ENCODE measurements at places on chromosomes 7 and 10.
A peak's percentile ranks its signal among the peaks of the same experiment; 100 is the strongest.

GRCh38 chr10:6997509-6997908 is 413.3 kb downstream of the SFMBT2 start:
- DNase-seq = no peak

DNA sequence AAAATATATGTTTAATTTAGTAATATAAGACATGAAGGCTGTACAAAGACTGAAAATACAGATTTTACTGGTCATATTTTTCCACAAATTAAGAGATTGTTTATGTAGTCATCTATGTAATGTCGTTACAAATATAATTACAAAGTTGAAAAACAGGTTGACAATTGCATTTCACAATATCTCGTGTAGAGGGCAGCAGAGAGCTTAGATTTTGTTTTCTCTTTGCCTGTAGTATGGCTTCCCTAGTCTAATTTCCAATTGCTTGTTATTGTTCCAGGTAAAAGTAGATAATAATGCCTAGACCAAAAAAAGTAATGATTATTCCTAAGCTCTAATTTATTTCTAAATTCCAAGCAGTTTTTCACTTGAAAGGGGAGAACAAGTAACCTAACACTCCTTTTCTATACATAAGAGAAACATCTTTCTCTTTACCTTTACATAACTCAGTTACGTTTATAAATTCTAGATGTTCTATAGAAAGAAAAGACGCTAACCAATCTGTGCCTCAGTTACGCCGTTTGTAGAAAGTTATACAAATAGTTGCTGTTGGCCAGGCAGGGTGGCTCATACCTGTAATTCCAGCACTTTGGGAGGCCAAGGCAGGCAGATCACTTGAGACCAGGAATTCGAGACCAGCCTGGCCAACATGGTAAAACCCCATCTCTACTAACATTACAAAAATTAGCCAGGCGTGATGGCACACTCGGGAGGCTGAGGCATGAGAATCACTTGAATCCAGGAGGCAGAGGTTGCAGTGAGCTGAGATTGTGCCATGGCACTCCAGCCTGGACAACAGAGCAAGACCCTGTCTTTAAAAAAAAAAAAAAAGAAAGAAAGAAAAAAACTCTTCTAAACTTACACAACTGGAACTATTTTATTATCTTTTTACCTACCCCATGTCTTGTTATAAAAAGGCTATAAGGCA is 30.0 kb downstream of the NET1 start:
- DNase-seq = no peak

DNA sequence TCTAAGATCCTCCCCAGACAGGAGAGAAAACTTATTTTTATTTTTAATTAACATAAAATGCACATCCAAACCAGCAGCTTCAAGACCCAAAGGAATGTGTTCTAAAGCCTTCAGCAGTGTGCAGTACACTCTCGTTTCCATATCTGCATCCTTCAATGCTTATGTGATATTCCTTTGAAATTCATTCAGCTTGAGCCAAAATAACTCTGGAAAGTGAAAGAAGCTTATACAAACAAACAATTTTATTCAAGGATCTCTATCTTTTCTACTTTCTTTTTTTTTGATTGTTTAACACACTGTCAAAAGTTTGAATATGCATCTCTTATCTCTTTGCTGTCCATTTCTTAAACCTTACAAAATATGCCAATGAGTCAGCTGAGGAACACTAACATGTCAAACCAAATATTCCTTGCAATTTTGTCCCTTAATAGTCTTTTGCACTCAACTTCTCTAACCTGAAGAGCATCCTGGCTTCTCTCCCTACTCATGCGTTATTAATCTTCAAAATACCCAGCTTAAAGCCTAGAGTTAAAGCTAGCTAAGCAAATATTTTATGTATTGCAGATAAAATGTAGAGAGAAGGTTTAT is 124.3 kb downstream of the THSD7A start:
- no peak for DNase-seq

DNA sequence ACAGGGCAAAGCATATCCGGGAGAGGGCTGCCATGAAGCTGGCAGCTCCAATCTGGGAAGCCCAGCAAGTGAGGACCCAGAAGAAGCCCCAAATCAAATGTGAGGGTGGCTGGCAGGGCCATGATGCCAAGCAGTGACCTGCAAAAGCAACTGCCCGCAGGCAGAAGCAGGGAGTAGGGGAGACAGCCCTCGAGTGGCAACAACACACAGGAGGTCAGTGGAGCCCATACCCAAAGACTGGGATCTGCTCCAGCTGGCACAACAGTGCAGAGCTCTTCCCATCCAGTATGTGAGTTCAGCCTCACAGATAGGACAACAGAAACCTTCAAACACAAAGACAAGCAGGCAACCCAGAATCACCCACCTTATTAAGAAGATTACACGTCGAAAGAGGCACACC is 45.0 kb downstream of the GRID1 start:
- DNase-seq = peak; percentile 32

- no peak for DNase-seq
Observed at GRCh38 chr10:14698111-14698828, 76.4 kb downstream of the FAM107B start.

DNA sequence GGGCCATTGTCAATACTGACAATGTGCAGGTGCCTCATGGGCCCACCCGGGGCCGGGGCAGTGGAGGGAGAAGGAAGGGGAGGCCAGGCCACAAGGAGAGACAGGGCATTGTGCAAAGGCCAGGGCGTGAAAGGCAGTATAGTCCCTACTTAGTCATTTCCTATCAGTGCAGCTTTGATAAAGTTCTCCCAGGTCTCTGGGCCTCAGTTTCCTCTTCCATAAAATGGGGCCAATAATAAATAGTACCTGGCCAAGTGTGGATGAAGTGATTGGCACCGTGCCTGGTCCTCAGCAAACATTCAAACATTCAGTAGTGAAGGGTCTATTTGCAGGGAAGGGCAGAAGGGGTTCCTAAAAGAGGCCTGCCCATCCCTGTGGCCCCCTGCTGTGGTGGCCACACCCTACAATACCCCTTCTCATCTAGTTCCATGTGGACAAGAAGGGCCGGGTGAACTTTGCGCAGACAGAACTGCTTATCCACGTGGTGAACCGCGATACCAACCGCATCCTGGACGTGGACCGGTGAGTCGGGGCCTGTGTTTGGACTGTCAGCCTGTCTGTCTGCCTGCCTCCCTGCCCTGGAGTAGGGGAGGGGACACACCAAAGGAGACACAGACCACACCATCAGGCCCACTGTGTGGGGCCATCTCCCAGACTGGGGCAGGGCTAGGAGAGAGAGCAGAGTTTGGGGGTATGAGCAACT is 36.9 kb upstream of the VSIR start:
- no peak for DNase-seq

DNA sequence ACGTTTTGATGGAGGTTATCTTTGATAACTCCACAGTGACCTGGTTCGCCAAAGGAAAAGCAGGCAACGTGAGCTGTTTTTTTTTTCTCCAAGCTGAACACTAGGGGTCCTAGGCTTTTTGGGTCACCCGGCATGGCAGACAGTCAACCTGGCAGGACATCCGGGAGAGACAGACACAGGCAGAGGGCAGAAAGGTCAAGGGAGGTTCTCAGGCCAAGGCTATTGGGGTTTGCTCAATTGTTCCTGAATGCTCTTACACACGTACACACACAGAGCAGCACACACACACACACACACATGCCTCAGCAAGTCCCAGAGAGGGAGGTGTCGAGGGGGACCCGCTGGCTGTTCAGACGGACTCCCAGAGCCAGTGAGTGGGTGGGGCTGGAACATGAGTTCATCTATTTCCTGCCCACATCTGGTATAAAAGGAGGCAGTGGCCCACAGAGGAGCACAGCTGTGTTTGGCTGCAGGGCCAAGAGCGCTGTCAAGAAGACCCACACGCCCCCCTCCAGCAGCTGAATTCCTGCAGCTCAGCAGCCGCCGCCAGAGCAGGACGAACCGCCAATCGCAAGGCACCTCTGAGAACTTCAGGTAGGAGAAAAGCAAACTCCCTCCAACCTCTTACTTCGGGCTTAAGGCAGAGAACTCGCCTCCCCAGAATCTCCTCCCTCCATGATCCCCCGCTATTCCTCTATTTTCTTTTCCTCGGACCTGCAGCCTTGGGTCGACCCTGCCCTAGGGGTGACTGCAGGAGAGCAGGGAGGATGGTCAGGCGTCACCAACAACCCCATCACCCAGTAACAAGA is at the start of gene SERPINE1:
Gene SERPINE1, plus strand, starts transcription at position 454 of the 809 bp plus-strand sequence. CDS start 1,290 bp downstream, outside the sequence.
- peak; percentile 94 for DNase-seq

DNA sequence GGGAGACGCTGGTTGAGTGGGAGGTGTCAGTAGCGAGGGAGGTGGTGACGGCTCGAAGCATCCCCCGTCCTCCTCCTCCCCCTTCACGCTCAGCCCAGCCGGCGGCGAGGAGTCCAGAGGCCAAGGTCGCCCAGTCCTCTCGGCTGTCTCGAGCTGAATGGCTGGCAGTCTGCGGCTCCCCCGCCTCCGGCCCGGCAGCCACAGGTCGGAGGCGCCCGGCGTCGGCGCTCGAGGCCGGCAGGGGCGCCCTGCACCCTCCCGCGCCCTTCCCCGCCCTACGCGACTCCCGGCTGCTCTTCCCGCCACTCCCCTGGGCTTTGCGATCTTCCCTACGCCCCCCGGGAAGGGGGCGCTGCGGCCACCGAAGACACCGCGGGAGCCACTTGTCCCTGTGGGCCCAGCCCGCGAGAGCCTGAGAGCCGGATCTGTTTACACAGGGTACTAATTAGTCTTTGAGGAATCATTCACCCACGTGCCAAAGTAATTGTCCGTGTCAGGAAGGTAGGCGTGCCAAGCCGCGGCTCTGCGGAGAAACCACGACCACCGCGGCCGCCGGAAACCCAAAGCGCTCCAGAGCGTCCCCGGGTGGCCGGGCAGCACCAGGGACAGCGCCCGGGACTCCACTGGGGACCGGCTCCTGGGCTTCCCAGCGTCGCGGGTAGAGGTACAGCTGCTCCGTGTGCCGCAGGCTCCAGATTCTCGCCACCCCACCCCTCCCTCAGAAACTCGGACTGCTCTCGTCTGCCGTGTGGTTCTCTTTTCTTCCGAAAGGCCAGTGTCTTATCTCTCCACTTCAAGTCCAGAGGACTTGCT is at the start of gene NXPH1:
Gene NXPH1, plus strand, starts transcription at position 133 of the 813 bp plus-strand sequence.
- no peak for DNase-seq

GRCh38 chr7:117818232-117818631 is 55.0 kb downstream of the CTTNBP2 start:
- no peak for DNase-seq

GRCh38 chr7:157908006-157908782 is 571.4 kb downstream of the DNAJB6 start:
- peak; percentile 54 for DNase-seq

DNA sequence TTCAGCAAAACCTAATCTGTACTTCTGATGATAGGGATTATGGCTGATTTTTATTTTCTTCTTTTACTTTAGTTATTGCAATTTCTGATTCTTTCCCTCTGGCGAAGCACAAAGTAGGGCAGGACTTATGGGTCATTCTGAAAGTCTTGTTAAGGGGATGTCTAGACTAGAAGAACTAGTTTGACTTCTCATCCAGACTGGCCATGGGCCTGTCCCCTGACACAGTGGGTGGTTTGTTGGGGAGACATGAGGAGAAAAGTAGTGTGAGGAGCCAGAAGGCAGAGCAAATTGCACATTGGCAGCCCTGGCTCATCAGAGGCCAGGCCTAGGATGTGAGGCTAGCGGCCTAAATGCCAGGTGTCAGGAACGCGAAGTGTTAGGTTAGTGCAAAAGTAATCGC is 152.8 kb downstream of the RTKN2 start:
- DNase-seq = no peak

DNA sequence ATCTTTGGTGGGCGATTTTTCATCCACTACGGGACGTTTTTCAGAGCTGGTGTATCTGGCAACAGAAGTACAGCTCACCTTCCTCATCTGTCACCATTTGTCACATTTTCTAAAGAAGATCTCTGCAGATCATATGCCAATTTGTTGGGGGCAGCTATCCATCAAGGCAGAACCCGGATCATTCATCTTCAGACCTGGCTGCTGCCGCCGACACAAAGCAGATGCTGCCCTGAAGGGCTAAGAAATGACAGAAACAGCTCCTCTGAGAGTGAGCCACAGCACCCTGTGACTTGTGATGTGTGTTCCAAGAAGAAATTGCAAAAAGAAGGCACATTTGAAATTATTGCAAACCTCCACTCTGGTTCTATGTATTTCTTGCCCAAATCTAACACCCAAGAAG is 290.9 kb downstream of the GFRA1 start:
- DNase-seq = no peak

DNA sequence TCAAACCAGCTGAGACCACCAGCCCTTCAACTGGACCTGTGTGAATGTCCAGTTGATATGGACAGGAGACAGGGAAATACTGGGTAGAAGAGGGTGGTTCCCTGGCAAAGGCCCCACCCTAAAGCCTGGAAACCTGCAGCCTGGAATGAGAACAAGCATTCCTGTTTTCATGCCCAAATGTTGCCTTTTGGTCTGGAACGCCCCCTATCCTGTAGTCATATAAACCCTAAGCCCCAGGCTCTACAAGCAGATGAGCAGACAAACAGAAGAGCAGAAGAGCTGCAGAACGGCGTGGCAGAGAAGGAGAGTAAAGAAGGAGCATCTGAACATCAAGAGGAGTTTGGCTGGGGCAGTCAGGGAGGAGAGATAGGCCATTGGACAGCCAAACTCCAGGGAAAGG is 38.4 kb downstream of the SYPL1 start:
- DNase-seq = no peak

- DNase-seq = no peak
Observed at GRCh38 chr10:132427939-132428367, 31.0 kb downstream of the PWWP2B start.

DNA sequence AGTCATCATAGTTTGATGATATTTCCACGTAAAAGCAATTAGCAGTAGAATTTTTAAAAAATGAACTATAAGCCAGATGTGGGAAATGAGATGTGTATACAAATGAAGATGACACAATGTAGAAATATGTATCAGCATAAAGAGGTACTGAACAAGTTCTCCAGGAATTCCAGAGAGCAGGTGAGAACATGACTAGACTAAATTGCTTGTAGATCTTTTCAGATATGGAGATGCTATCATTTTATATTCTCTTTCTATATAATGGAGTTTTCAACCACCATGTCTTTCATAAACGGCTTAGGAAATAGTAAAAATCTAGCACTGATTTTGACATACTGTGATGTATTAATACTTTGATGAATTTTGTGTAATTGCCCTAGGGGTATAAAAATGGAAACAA is 130.9 kb downstream of the SEMA3D start:
- DNase-seq = no peak

DNA sequence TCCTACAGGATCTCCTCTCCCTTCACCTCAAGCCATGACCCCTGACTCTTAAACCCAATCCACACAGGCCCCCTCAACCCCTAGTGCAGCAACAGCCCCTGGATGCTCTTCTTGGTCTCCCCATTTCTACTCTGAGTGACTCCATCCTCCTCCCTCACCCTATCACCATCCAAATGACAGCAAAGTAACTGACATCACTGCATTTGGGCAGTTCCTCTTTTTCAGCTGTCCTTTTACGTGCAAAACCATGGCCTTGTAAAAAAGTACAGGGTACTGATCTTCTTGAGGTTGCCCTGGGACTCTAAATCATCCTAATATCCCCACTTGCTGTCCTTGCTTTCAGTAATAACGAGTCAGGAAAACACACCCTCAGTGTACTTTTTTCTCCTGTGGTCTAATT is 454.9 kb downstream of the ADRA2A start:
- no peak for DNase-seq

DNA sequence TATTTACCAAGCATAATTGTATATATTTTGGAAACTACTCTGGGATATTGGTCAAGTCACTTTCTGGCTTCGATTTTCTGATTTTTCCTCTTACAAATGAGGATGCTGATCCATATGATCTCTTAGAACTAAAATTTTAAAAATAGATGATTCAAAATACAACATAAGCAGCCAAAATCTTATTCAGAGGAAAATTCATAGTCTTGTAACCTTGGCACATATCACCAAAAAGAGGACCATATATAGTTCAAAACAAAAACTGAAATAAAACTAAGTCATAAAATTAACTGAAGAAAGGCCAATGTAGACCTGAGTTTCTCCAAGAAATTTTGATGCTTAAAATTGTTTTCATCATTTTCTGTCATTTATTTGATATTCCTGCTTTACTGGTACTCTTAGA is 768.3 kb downstream of the SORCS3 start:
- DNase-seq = no peak
